Activated naive CD4-positive, alpha-beta T cell treated with anti-CD3 and anti-CD28 coated beads for 36 hours (primary cell): ENCODE measurements at places on chromosomes 4 and X.

DNA sequence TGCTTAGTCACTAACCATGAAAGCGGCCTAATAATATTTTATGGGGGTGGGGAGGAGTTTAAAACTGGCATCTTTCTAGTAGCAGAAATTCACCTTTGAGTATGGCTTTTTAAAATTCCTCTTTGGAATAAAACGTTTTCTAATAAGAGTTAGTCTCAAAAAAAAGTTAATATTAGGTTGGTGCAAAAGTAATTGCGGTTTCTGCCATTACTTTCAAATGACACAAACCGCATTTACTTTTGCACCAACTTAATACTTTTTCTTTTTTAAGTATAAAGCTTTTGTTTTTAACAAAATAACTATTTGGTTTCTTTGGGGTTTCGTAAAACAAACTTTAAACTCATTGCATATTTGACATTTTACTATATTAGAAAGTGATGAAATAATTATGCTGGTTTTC lies 68.4 kb downstream of the FBXO8 start:
- no peak for DNase-seq

- no peak for DNase-seq
These were observed 18.7 kb downstream of the NDNF start for GRCh38 chr4:121053601-121054143.

GRCh38 chr4:150348079-150348478 lies 233.9 kb upstream of the MAB21L2 start:
- no peak for DNase-seq

GRCh38 chr4:105894660-105895582 lies at the start of gene NPNT:
Gene NPNT (plus strand): TSS chr4:105895471. CDS start chr4:105895653, 182 bp downstream.
- DNase-seq: no peak

- DNase-seq: no peak
These were observed 51.7 kb upstream of the ATP8A1 start for GRCh38 chr4:42708625-42709024.
